Activated T-helper 1 cell treated with anti-CD3 and anti-CD28 coated beads, Interleukin-12 subunit alpha, Interleukin-12 subunit beta, Interleukin-2, Interleukin-4 antibody, amounts not matched to agents 30 ng/mL and 10 ng/mL and 1 ng/mL, durations not matched to agents 14 hours and 24 hours and 36 hours (primary cell): ENCODE measurements at places on chromosomes 2 and 18. TPM values are rescaled to one million over a fixed set of nuclear protein-coding genes. Genes with fewer than 3 reads are reported as not detected.
A peak's percentile ranks its signal among the peaks of the same experiment; 100 is the strongest.

Gene RIOK3
- 40.8 and 52.2 TPM in 2 replicates for total RNA-seq

DNA sequence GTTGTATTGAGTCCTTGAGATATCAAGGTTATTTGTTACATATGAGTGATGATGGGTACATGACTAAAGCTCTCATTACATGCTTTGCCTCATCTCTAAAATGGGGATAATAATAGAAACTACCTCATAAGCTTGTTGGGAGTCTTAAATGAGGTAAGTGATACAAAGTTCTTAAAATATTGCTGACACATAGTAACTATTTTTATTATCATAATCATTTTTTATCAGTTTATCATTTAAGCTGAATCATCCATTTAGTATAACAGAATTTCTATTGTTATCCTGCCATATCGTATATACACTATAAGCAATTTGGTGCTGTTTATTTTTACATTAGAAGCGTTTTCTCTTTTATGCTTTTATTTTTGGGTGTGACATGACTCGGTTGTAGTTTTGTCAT, 871.1 kb downstream of the LRP1B start:
- H3K4me3 ChIP-seq: no peak overlapping the region
- H3K36me3 ChIP-seq: no peaks in the 10 kb centered on the region
- H3K27ac ChIP-seq: no peak overlapping the region
- no peaks in the 10 kb centered on the region for H3K4me1 ChIP-seq
- no peak for DNase-seq

Gene CMPK2
- total RNA-seq: 4.1 and 7.4 TPM in 2 replicates

DNA sequence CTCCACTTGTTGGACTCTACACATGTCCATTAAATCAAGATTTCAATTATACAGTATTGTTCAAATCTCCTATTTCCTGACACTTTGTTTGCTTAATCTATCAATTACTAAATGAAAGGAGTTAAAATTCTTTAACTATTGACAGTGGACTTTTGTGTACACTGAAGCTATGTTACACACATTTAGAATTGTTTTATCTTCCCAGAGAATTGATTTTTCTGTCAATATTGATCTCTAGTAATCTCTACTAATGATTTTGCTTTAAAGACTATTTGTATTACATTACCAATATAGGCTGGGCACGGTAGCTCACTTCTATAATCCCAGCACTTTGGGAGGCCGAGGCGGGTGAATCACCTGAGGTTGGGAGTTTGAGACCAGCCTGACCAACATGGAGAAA, 215.7 kb downstream of the WDPCP start:
- no peak overlapping the region for H3K4me3 ChIP-seq
- no peak for DNase-seq
- no peaks in the 10 kb centered on the region for H3K36me3 ChIP-seq
- no peaks in the 10 kb centered on the region for H3K27me3 ChIP-seq

- H3K4me3 ChIP-seq: peak overlapping the region; percentile 45
- H3K27ac ChIP-seq: peak overlapping the region; percentile 89
- H3K36me3 ChIP-seq: peaks cover 57% of the 10 kb centered on the region
These were observed 7.7 kb upstream of the SP140L start for GRCh38 chr2:230319211-230319862.

DNA sequence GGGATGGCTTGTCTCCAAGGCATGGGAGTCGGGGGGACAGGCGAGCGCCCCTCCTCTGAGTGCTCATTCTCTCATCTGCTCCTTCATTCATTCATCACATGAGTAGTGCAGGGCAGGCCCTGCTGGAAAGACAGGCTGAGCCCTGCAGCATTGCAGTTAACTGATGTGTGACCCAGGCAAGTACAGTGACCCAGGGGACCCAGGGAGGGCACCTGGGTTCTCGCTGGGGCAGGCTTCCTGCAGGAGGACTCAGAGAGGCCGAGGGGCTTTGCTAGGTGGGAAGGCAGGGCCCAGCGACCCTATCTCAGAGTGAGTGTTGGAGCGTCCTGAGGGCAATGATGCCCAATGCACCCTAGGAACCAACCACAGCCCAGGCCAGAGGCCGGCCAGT, 30.6 kb downstream of the HJURP start:
- H3K4me3 ChIP-seq: no peak overlapping the region
- H3K36me3 ChIP-seq: no peaks in the 10 kb centered on the region
- no peak for DNase-seq
- no peak overlapping the region for H3K27ac ChIP-seq
- no peaks in the 10 kb centered on the region for H3K4me1 ChIP-seq
- peaks cover 3% of the 10 kb centered on the region for H3K27me3 ChIP-seq

Gene GKN1
- total RNA-seq: not detected in 2 replicates

Gene CCDC102B
- total RNA-seq: 1.1 TPM in 2 replicates

Gene NOL4
- not detected in 2 replicates for total RNA-seq

Gene C2orf66
- total RNA-seq: 0.18 and 0.42 TPM in 2 replicates

GRCh38 chr2:161369311-161369710, 46.8 kb upstream of the TBR1 start:
- no peak for DNase-seq
- H3K4me3 ChIP-seq: no peak overlapping the region
- H3K27me3 ChIP-seq: no peaks in the 10 kb centered on the region
- peaks cover 20% of the 10 kb centered on the region for H3K36me3 ChIP-seq
- H3K4me1 ChIP-seq: peaks cover 4% of the 10 kb centered on the region

DNA sequence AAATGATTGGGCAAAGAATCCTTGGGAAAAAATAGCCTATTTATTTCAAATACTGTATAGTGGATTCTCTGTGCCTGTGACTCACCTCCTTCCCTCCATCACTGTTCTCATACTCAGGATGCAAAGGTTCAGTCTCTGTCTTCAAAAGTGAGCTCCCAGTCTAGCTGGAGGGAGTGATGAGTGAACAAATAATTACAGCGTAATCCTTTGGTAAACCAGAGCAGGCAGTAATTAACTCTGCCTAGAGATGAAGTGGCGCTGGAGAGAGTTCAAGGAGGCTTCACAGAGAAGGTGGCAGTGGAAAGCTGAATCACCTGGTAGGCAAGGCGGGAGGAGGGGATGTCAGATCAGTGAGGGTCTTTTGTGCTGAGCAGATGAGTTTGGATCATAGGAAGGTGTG, 6.5 kb downstream of the DGUOK start:
- peaks cover 70% of the 10 kb centered on the region for H3K4me1 ChIP-seq
- no peak overlapping the region for H3K4me3 ChIP-seq
- DNase-seq: no peak

DNA sequence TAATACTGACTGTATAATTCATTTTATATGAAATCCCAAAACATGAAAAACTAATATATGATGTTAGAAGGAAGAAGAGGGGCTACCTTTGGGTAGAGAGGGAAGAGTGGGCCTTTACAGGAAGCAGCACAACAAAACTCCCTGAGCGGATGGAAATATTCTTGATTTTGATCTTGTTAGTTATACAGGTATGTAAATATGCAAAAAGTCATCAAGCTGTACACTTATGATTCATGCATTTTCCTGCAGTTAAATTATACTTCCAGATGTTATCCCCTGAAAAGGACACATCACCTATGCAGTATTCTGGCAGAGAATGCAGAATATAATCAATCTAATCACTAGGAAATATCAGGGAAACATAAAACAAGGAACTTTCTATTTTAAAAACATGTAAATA, 249.4 kb upstream of the MGAT5 start:
- H3K4me1 ChIP-seq: no peaks in the 10 kb centered on the region
- no peak for DNase-seq
- no peaks in the 10 kb centered on the region for H3K36me3 ChIP-seq

GRCh38 chr2:241967467-241968144, 98.1 kb downstream of the RTP5 start:
- H3K27ac ChIP-seq: no peak overlapping the region
- H3K4me3 ChIP-seq: no peak overlapping the region

GRCh38 chr2:181738074-181738473, 57.8 kb upstream of the NEUROD1 start:
- H3K4me3 ChIP-seq: no peak overlapping the region
- DNase-seq: no peak
- H3K4me1 ChIP-seq: no peaks in the 10 kb centered on the region
- H3K27me3 ChIP-seq: peaks cover 21% of the 10 kb centered on the region
- H3K27ac ChIP-seq: no peak overlapping the region

Gene NTSR2
- not detected in 2 replicates for total RNA-seq

DNA sequence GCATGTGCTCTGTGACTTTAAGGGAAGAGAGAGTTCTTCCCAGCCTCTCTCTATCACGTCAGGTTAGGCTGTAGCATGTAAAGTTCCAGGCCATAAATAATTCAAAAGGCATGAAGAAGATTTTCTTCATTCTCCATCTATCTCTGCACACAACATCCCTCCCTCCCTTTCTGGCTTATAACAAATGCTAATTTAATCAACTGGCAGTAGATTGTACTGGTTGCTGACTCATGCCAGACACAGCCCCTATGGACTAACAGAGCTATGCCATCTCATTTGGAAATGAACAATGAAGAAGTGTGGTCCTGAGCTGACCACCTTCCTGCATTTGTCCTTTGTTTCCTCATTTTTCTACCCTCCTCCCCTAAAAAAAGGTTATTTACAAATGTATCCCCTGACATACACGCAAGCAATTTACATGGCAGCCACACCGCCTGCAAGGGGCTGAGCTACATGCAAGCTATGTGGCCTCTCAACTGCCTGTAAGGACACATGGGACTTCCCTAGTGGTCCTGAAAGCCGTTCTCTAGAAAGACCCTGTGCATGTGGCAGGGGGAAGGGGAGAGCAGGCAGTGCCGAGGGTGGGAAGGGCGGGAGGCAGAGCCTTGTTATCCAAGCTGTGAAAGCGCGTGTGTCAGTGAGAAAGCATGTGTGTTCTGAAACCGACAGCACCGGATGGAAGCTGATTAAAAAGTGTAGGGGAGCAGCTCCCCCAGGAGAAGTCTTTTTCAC, 90.9 kb upstream of the KLF7 start:
- no peaks in the 10 kb centered on the region for H3K36me3 ChIP-seq
- H3K27me3 ChIP-seq: peaks cover 2% of the 10 kb centered on the region
- no peak for DNase-seq

DNA sequence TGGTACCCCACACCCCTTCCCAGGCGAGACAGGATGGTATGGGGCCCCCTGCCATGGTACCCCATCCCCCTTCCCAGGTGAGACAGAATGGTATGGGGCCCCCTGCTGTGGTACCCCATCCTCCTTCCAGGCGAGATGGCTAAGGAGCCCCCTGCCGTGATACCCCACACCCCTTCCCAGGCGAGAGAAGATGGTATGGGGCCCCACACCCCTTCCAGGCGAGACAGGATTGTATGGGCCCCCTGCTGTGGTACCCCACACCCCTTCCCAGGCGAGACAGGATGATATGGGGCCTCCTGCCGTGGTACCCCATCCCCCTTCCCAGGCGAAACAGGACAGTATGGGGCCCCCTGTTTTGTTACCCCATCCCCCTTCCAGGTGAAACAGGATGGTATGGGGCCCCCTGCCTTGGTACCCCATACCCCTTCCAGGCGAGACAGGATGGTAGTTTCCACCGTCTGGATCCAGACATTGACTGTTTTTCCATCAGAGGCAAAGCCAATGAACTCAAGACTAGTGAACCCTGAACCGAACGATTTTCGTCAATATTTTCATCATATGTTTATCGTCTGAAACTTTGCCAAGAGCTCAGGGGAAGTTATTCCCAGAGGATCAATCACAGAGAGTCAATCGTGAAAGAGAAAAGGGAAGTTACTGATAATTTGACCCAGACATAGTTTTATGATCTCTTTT, 75.0 kb downstream of the MYCN start:
- no peak overlapping the region for H3K27ac ChIP-seq
- H3K27me3 ChIP-seq: peaks cover 18% of the 10 kb centered on the region
- H3K4me3 ChIP-seq: no peak overlapping the region
- no peaks in the 10 kb centered on the region for H3K4me1 ChIP-seq
- no peaks in the 10 kb centered on the region for H3K36me3 ChIP-seq

Gene CCDC85A
- not detected in 2 replicates for total RNA-seq

- H3K36me3 ChIP-seq: no peaks in the 10 kb centered on the region
- H3K27me3 ChIP-seq: peaks cover 5% of the 10 kb centered on the region
- H3K4me3 ChIP-seq: no peak overlapping the region
- DNase-seq: no peak
These were observed 100.2 kb upstream of the ID2 start for GRCh38 chr2:8581601-8582041.

Gene C2orf76
- total RNA-seq: 10.3 and 10.7 TPM in 2 replicates

DNA sequence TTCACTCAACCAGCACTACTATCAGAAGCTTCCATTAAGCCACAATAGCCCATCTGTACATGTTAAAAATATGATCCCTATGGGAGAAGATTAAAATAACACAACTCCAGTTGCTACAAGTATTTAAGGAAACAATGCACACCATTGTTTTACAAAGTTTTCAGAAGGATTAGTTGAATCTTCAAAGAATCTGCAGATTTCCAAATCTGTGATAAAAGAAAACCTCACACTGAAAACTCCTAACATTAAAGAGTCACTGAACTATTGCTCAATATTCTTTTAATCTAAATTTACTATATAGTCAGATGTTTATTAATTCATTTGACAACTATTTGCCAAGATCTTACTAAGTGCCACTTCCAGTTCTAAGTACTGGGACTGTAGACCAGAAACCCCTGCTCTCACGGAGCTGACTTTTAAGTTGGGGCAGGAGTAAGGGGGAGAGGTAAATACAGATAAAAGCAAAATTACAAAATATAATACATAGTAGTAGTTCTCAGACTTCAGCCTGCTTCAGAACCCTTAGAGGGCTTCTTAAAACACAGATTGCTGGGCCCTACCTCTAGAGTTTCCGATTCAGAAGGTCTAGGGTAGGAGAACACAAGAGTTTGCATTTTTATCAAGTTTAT, 94.4 kb downstream of the STK39 start:
- no peak overlapping the region for H3K27ac ChIP-seq
- peaks cover 19% of the 10 kb centered on the region for H3K36me3 ChIP-seq
- no peaks in the 10 kb centered on the region for H3K27me3 ChIP-seq
- H3K4me1 ChIP-seq: peaks cover 25% of the 10 kb centered on the region
- DNase-seq: no peak

Gene MOCOS
- 0.17 and 0.47 TPM in 2 replicates for total RNA-seq

DNA sequence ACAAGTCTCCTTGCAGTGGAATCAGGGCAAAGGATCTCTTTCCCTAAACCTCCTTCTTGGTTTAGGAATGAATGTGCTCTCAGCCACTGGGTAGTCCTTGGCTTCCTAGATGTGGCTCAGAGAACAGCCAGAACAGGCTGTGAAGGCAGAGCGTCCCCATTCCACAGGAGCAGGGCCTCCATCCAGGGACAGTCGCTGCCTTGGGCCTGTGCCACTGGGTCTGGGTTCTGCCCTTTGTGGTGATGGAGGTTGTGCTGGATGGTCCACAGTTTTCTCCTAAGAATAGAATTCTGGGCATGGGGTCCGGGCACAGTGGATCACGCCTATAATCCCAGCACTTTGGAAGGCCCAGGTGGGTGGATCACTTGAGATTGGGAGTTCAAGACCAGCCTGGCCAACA, 516.5 kb upstream of the RAB6C start:
- no peak overlapping the region for H3K4me3 ChIP-seq
- H3K36me3 ChIP-seq: no peaks in the 10 kb centered on the region
- H3K4me1 ChIP-seq: no peaks in the 10 kb centered on the region
- peaks cover 2% of the 10 kb centered on the region for H3K27me3 ChIP-seq
